RCC 7860 (cell line): ENCODE measurements at places on chromosomes 1 and 21.
A peak's percentile ranks its signal among the peaks of the same experiment; 100 is the strongest.

GRCh38 chr1:245894843-245895242 lies 612.2 kb downstream of the SMYD3 start:
- DNase-seq, result no peak

GRCh38 chr1:214933375-214933774 lies 149.2 kb upstream of the KCNK2 start:
- DNase-seq, result no peak

- no peak for DNase-seq
Measured at GRCh38 chr1:3236361-3236760, 167.4 kb downstream of the PRDM16 start.

DNA sequence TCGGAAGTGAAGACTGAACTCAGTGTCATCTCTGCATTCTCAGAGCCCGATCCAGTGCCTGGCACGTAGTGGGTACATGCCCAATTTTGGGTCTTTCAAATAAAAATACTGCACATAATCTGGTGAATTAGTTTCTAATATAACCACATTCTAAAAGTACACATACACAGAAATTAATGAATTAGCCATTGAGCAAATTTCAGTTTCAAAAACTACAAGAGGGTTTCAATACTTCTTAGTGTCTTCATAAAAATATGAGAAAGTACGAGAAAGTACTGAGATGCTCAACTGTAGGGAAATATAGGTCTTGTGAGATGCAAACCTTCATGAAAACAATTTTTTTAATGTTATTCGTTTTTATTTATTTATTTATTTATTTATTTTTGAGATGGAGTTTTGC lies 86.9 kb downstream of the SMYD2 start:
- DNase-seq, result no peak

- no peak for DNase-seq
Measured at GRCh38 chr1:46002551-46003150, 129.8 kb downstream of the PIK3R3 start.

DNA sequence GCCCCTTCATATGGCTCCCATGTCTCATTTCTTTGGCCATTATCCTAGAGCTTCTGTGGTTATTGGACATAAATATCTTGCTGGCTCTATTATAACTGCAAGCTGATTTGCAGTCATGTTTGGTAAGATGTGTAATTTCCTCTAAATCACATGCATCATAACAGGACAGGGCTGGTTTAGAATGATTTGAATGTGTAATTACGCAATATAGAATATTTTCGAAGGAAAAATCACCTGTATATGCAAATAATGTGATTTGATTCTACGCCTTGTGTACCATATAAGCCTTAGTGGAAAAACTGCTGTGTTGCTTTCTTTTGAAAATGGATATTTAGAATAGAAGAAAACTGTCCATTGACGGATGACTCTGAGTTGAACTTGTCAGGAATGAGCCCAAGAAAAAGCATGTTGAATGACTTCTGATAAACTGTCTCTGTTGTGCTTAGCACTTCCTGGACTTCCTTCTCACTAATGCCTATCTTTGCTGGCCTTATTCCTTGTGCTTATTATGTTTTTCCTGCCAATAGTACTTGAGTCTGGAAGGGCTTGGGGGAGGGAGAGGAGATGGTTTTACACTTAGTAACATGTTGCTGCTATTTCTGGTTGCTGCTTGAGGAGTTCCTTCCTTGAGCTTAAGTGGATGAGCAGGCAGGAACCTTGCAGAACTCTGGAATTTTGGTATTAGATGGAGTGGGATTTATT lies 6.5 kb downstream of the CACHD1 start:
- DNase-seq, result peak; percentile 71

DNA sequence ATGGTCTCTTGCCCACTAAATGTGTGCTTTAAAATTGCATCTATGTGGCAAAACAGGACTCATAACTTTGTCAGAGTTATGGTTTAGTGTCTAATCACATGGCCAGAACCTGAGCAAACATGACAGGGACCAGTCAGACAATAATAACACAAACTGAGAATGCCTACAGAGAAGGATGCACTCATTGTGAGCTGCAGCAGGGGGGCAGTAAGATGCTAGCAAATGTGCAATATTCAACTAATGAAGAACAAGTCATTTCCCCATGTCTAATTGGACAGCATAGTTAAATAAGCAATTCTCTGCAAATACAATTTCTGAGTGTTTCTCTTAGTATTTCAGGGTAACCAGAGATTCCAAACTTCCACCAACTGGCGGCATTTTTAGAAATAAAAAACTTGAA lies 30.8 kb downstream of the SPAG17 start:
- DNase-seq, result no peak

GRCh38 chr21:17903929-17904639 lies 84.9 kb upstream of the C21orf91 start:
- DNase-seq, result no peak
